ENCODE measurements at places on chromosomes 12 and 14. TPM values are rescaled to one million over a fixed set of nuclear protein-coding genes. Genes with fewer than 3 reads are reported as not detected.

DNA sequence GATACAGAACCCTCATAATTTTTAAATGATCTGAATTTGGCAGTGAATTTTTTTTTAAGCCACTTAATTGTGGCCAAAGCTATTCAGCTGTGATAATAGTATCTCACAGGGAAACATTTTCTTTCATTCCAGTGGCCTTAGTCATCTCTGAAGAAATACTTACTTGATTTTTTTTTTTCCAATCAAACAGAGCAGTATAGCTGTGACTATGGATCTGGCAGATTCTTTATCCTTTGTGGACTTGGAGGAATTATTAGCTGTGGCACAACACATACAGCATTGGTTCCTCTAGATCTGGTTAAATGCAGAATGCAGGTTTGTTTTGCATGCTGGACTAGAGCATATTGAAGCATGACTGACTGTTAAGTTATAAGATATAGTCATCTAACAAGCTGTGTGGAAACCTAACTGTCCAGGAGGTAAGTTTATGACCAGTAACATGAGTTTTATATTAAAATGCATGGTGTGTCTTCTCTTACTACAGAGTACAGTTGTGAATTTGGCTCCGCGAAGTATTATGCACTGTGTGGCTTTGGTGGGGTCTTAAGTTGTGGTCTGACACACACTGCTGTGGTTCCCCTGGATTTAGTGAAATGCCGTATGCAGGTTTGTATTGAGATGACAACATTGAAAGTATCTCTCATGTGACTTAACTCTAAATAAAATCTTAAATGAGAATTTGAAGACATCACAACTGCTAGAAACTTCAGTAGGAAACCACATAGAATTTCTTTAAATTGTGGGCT lies 1.9 kb downstream of the SLC25A3 start:
- peaks cover 28% of the 10 kb centered on the region for H3K4me1 ChIP-seq
- H3K36me3 ChIP-seq: peaks cover 54% of the 10 kb centered on the region
- no peaks in the 10 kb centered on the region for H3K27me3 ChIP-seq
- H3K4me3 ChIP-seq: peak overlapping the region; percentile 98

DNA sequence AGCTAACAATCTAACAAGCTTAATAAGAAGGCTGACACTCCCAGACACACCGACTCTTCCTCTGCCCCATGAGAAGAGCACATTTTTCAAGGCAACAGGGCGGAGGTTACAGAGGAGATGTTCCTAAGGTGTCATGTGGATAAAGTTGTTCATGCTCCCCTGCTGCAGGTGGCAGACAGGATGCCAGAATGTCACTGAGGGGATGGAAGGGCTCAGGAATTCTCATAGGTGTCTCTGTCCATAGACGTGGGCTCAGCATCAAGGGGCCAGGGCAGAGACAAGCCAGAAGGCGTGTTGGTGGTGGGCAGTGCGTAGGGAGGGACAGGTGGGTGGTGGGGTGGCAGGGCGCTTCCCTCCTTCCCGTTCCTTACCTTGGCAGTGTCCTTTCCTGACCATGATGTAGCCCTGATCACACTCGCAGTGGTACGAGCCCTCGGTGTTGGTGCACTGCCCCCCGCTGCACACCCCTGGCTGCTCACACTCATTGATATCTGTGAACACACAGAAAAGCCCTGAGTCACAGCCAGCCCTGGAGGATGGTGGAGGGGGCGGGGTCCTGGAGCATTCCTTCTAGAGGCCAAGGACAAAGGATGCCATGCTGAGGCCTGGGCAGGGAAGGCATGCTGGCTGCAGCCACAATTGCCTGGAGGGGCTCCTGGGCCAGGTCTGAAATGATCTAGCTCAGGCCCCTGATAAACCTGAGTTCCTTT lies 23.0 kb downstream of the ISCA2 start:
- H3K27me3 ChIP-seq: peaks cover 22% of the 10 kb centered on the region
- DNase-seq: no peak
- H3K4me1 ChIP-seq: peaks cover 7% of the 10 kb centered on the region
- H3K36me3 ChIP-seq: no peaks in the 10 kb centered on the region

GRCh38 chr12:77343291-77343690 lies 277.9 kb upstream of the E2F7 start:
- H3K4me1 ChIP-seq: no peaks in the 10 kb centered on the region
- H3K27me3 ChIP-seq: no peaks in the 10 kb centered on the region
- H3K36me3 ChIP-seq: no peaks in the 10 kb centered on the region
- no peak for DNase-seq
- no peak overlapping the region for H3K4me3 ChIP-seq

- no peak overlapping the region for H3K4me3 ChIP-seq
- H3K36me3 ChIP-seq: peaks cover 37% of the 10 kb centered on the region
- H3K27ac ChIP-seq: peak overlapping the region; percentile 2
Measured at GRCh38 chr12:25063873-25064628, 115.2 kb upstream of the BCAT1 start.

DNA sequence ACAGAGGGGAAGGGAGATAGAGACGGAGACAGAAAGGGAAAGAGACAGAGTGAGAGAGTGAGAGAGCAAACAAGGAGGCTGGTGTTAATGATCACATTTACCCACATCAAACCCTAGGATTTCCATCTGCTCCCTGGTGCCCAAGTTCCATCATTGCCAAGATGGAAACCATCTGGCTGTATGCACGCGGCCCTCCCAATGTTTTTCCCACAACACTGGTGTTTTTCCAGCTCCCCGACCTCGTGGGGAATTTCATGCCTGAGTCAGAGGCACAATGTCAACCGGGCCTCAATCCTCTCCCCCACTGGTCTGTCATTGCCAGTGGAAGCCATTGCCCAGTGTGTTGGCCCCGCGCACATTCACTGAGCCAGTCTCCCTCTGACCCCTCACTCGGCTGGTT lies 19.9 kb upstream of the BDKRB2 start:
- peaks cover 29% of the 10 kb centered on the region for H3K27me3 ChIP-seq
- DNase-seq: no peak
- no peak overlapping the region for H3K27ac ChIP-seq
- no peak overlapping the region for H3K4me3 ChIP-seq
- H3K36me3 ChIP-seq: no peaks in the 10 kb centered on the region

Gene RBM25
- 101 TPM for total RNA-seq

- no peak for DNase-seq
- peaks cover 31% of the 10 kb centered on the region for H3K36me3 ChIP-seq
- peak overlapping the region; percentile 92 for H3K27ac ChIP-seq
- no peaks in the 10 kb centered on the region for H3K27me3 ChIP-seq
- H3K4me1 ChIP-seq: peaks cover 29% of the 10 kb centered on the region
Measured at GRCh38 chr12:45731190-45731775, 1.8 kb downstream of the ARID2 start.

GRCh38 chr12:24797901-24798300 lies 151.0 kb downstream of the BCAT1 start:
- H3K4me1 ChIP-seq: peaks cover 15% of the 10 kb centered on the region
- H3K27ac ChIP-seq: no peak overlapping the region
- H3K27me3 ChIP-seq: no peaks in the 10 kb centered on the region
- H3K36me3 ChIP-seq: no peaks in the 10 kb centered on the region
- H3K4me3 ChIP-seq: no peak overlapping the region
- no peak for DNase-seq

Gene KCNJ8
- not detected for total RNA-seq
